ENCODE measurements at places on chromosomes 2 and 18.

- DNase-seq, result no peak
Measured at GRCh38 chr2:190477661-190478454, 56.7 kb downstream of the NEMP2 start.

- DNase-seq, result no peak
Measured at GRCh38 chr18:26506012-26506411, 42.3 kb downstream of the KCTD1 start.

DNA sequence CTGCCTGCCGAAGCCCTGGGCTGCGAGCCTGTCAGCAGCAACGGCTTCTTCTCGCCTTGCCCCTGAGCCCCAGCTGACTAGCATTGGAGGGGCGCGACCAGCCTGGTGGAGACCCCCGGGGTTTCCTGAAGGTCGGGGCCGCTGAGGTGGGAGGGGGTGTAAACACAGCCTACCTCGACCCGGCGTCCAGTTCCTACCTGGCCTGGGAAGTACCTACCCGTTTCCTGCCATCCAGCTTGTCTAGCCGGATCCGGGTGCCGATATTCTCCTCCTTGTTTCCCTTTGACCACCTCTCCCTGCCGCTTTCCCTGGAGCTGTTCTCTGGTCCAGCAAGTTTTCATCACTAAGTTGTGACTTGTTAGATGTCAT, 511 bp downstream of the MOB4 start:
- no peak for DNase-seq

GRCh38 chr2:22290302-22290701, 1094.7 kb upstream of the KLHL29 start:
- no peak for DNase-seq

GRCh38 chr2:222673883-222674282, 2.4 kb downstream of the MOGAT1 start:
- DNase-seq, result no peak

DNA sequence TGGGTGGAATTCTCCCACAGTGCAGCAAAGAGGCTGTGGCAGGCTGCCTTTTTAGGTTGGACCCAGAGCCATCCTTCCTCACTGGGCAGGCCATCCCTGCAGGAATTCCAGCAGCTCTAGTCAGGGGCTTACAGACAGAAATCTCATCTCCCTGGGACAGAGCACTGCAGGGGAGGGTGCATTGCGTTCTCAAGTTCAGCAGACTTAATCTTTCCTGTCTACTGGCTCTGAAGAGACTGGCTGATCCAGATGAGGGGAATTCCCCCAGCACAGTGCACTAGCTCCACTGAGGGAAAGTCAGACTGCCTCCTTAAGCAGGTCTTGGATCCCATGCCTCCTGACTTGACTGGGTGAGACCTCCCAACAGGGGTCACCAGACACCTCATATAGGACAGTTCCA, 899.7 kb upstream of the VRK2 start:
- DNase-seq, result peak; percentile 12

DNA sequence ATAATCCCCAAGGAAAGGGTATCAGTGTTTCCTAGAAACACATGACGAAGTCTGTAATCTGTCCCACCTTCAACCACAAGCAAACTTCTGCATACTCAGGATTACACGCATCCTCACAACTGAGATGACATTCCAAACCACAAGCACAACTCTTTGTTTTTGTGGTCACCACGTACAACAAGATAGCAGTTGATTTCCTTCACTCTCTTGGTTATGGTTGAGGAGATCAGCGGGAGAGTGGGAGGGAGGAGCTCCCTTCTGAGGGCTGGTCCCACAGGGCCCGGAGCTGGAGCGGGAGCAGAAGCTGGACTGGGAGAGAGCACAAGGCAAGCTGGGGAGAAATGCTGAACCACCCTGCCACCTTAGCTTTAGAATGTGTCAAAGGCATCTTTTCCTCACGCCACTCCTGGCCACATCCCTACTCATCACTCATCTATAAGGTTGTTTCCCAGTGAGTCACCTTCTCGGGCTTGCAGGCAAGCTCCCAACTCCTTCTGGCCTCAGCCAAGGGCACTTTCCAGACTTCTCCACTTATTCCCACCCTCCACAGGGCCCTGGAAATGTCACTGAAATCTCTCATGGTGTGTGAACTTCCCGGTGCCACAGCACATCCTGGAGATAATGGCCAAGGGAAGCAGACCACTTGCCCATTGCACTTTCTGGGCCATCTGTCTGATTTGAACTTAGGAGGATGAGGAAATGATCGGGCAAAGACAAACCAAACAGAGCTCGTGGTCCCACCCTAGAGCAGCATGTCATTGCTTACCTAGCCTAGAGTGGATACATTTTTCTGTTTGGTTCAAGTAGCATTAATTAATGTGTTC, 98.9 kb upstream of the LGALSL start:
- DNase-seq, result peak; percentile 79

Data from NCI-H226 (cell line).